G401 (cell line): ENCODE measurements at places on chromosomes 13 and 19.
A peak's percentile ranks its signal among the peaks of the same experiment; 100 is the strongest.

GRCh38 chr19:33621811-33622504 is at the start of gene CHST8:
Gene CHST8, plus strand, starts transcription at chr19:33621953. Its CDS starts 67,309 bp downstream, at chr19:33689262.
- DNase-seq, result peak; percentile 78

- no peak for DNase-seq
These were observed 523.5 kb upstream of the MIR17HG start for GRCh38 chr13:90824032-90824431.

- DNase-seq, result no peak
These were observed 302.0 kb downstream of the KLF12 start for GRCh38 chr13:73832128-73832588.

- no peak for DNase-seq
These were observed 179.8 kb upstream of the UBL3 start for GRCh38 chr13:30030141-30030750.

- DNase-seq, result no peak
These were observed 480.4 kb downstream of the FOXO1 start for GRCh38 chr13:40186041-40186440.

- DNase-seq, result peak; percentile 19
These were observed 5.4 kb downstream of the RSPH6A start for GRCh38 chr19:45809643-45810159.

DNA sequence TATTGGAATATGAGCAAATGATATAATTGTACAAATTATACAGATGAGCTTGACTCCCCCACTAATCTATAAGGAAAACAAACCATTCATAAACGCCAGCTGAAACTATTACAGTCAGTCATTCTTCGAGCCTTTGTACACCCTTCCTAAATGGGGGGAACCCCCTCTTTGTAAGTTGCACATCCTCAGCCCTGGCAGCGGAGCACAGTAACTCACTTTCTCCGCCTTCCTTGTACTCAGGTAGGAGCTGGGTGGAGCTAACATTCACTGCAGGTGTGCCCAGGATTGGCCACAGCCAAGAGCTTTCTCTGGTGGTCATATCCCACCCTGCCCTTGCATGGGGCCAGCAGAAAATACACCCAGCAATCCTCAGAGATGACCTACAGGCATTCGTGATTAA is 28.6 kb downstream of the PIN1 start:
- DNase-seq, result no peak
